ENCODE measurements at places on chromosomes 5 and 9.

GRCh38 chr9:114370968-114371320, 16.8 kb downstream of the AKNA start:
- no peak for DNase-seq

GRCh38 chr9:68844631-68845612, 139.9 kb downstream of the PIP5K1B start:
- peak; percentile 21 for DNase-seq

- no peak for DNase-seq
Measured at GRCh38 chr5:81728301-81728700, 22.6 kb downstream of the SSBP2 start.

- no peak for DNase-seq
Measured at GRCh38 chr5:87827539-87827938, 414.8 kb upstream of the CCNH start.

DNA sequence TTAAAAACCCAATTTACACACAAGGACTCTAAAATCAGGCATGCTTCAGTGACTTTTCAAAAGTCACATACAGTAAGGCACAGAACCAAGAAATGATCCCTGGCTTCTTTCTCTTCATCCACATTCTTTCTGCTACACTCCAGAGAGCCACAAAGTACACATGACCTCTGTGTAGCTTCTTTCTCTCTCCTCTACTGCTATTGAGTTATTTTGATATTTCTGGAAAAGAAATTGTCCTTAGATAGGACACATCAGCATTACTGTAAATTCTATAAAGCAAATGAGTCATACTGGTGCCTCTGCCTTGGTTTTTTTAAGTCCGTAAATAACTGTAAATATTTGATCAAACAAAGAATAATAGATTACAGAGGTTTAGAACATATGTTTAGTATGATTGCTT, 96.3 kb downstream of the KIAA0825 start:
- DNase-seq = no peak

- peak; percentile 76 for DNase-seq
Measured at GRCh38 chr9:129584136-129584535, 36.8 kb downstream of the C9orf50 start.

DNA sequence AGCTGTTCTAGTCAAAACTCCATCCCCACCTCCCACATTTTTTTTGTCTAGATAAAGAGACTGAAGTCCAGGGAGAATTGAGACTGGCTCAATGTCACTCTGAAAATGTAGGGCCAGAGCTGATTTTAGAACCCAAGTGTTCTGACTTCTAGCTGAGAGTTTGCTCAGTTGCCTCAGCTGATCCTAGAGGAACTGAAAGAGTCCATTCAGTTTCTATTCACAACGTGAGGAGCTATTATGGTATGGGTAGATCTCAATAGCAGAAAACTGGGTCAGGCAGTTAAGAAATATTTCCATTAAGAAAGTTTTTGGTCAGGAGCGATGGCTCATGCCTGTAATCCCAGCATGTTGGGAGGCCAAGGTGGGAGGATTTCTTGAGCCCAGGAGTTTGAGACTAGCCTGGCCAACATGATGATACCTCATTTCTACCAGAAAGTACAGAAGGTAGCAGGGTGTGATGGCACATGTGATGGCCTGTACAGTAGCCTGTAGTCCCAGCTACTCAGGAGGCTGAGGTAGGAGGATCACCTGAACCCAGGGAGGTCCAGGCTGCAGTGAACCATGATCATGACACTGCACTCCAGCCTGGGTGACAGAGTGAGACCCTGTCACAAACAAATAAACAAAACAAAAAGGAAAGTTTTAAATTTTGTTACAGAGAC, 61.7 kb downstream of the GLRA1 start:
- no peak for DNase-seq

DNA sequence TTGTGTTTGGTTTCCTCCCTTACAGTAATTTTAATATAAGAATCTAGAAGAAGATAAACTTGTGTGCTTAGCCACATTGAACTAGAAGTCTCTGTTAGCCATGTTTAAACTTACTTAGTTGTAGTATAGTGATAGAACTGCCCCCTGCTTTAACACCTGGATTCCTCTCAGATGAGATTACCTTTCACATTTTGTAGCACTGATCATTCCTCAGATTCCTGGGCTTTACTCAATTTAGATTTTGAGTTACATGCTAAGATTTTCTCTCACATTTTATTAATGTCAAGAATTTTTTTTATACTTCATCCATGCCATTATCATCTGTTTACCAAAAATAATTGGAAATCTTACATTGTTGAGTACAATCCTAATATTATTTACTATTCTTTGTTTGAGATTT, 70.5 kb downstream of the GPBP1 start:
- DNase-seq = no peak

GRCh38 chr5:123610665-123611405, 98.9 kb downstream of the CSNK1G3 start:
- DNase-seq = peak; percentile 70

DNA sequence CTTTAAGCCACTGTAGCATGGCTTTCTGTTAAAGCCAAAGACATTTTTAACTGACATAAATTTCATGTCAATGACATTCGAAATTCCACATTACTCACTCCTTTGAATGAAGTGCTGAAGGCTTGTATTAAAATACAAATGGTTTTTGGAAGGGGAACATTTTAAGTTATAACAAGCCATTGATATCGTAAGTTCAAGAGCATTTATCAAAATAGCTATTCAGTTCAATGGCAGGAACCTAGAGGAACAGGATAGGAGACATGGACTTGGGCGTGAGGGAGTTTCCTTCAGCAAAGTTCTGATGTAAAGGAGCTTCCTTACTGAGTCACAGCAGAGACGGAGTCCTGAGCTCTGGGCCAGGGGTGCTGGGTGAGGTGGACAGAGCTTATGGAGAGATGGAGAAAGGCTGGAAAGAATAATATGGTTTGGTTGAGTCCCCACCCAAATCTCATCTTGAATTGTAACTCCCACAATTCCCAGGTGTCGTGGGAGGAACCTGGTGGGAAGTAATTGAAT, 631.8 kb downstream of the BNC2 start:
- DNase-seq = no peak

GRCh38 chr5:74390822-74391221, 249.7 kb downstream of the ENC1 start:
- DNase-seq = no peak

- DNase-seq = no peak
Measured at GRCh38 chr9:125472926-125473701, 211.5 kb downstream of the GAPVD1 start.

- DNase-seq = no peak
Measured at GRCh38 chr5:152631221-152631620, 226.1 kb upstream of the NMUR2 start.

GRCh38 chr9:31745886-31746285, 638.6 kb upstream of the ACO1 start:
- DNase-seq = no peak

GRCh38 chr5:6804766-6805501, 91.7 kb downstream of the TENT4A start:
- DNase-seq = no peak

DNA sequence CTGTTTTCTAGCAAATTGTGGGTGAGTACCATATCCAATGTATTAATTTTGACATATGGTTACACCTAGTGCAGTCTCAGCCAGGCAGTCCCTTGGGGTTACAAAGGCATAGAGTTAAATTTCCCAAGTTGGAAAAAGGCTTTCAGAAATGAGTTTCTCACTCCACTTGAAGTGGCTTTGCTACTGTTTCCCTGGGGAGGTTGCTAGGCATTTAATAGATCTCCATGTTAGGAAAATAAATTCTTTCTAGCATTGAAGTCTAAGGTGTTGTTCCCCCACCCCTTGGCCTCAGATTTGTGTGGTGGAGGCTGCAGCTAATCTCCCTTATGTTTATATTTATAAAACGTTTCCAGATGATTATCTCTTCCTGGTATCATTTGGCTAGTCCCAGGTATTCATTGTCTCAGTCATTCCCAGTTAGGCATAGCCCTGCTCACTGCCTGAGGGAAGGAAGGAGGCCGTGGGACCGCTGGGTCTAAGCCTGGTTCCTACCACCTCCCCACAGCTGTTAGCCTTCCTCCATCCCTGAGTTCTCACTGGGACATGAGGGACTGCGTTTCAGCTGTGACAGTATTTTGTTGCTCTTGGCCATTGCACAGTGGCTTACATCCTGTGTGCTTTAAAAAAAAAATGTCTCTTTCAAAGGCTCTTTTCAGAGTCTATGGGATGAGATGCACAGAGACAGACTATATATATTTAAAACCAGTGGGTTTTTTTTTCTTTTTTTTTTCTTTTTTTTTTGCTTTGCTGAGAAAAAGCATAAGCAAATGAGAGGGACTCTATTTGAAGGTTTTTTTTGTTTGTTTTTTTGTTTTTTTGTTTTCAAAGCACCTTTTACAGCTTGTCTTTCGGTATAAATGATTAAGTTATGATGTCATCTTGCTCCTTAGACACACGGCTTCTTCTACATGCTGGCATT, 121.5 kb downstream of the MAST4 start:
- DNase-seq = no peak

DNA sequence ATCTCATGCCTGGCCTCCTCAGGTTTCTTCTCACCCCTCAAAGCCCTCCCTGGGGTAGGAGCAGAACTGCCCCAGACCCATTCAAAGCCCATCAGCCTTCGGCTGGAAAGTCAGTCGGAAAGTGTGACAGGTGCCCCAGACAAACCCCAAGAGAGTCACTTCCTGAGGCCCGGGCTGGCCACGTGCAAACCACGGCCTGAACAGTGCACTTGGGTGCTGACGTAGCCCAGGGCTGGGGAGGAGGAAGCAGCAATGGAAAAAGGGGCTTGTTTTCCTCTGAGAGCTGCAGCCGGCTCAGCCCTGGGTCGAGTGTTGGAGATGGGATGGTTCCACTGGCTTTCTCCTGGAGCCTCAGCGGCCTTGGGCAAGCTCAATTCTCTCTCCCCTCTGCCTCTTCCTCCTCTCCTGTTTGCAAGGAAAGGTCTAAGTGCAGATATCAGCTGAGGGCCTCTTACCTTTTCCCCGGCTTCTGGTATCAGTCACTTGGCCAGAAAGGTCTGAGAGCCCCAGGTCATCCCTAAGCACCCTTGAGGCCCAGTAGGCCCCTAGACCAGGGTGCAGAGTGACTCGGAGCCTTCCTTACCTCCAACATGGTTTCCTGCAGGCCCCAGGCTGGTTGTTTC, 5.9 kb upstream of the EGR1 start:
- DNase-seq = peak; percentile 79

GRCh38 chr5:100519075-100519474, 16.1 kb upstream of the FAM174A start:
- no peak for DNase-seq

GRCh38 chr9:114093761-114094505, 5.2 kb downstream of the KIF12 start:
- no peak for DNase-seq

DNA sequence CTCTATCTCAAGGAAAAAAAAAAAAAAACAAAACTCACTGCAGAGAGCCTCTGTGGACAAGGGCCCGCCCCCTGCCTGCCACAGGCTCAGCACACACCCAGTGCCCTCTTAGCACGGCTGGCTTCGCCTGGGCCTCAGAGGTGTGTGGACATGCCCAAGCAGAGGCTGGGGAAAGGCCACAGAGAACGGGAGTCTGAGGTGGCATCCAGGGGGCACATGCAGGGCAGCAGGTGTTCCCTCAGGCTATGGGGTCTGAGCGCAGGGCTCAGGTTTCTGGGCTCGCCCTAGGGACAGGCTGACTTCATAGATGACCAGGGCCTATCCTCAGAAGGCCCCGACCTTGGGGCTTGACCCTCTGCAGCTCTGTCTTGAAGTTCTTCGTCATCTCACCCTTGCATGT, 138.7 kb downstream of the ZNF354C start:
- DNase-seq = no peak

DNA sequence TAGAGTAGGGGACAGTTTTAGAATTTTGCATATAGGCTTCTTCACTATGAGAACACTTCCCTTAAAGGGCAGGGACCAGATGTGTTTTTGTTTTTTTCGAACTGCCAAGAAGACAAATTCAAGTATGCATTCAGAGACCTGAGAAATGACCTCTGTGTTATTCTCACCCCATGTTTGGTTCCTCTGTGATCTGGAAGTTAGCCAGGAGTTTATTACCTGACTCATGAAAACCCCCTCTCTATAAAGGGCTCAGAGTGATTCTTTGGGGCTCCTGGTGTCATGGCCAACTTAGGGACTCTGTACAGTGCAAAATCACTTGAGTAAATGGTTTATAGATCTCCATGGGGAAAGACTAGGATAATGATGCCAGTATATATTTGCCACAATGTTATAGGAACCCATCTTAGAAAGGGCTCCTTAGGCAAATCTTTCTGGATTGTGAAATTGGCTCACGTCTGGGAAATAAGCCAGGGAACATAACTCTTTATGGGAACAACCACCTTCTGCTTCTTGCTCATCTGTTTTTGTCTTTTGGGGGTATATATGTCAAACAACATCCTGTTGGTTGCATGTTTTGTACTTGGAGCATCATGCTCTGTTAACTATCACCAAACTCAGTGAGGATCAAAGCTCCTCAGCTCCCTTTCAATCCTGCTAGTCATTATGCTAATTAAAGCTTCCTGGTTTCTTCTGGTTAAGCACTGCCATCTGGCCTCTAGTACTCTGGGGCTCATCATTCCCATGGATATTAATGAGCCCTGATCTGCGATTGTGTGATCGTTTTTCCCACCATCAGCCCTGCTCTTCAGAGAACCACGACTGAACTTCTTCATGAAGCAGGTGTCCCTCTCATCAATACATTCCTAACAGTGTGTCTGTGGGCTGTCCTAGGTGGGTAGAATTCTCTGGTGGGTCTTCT, 173.4 kb upstream of the CDH12 start:
- DNase-seq = no peak

- no peak for DNase-seq
Measured at GRCh38 chr5:31366941-31367340, 165.0 kb downstream of the DROSHA start.

DNA sequence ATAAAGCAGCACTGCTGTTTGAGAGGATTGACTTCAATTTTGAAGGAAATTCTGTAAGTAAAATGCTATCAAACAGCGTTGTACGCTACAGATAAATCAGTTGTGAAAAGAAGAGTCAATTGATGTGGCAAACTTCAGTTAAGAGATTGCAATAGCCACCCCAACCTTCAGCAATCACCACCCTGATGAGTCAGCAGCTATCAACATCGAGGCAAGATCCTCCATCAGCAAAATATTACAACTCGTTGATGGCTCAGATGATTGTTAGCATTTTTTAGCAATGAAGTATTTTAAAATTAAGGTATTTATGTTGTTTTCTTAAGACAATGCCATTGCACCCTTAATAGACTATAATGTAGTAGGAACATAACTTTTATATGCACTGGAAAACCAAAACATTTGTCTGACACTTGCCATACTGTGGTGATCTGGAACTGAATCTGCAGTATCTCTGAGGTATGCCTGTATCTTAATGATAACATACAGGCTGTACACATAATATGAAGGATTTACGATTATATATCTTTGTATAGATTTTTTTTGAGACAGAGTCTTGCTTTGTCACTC, 47.5 kb downstream of the VPS13A start:
- DNase-seq = no peak

- peak; percentile 16 for DNase-seq
Measured at GRCh38 chr5:16160706-16161105, 18.9 kb downstream of the MARCHF11 start.

DNA sequence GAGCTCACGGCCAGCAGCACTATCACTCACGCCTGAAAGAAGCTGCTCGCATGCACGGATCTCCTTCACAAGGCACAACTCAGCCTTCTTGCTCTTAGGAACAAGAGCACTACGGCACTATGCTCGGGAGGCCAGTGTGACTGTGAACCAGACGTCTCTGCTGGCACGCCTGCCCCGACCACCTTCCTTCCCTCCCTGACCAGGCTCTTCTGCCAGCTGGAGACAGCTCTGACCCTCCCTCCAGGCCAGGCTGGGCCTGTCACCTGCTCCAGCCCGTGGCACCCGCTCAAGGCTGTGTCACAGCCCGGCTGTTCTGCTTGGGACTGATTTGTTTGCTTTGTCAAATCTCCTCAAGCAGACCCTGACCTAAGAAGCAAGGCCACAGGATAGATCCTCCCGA, 7.0 kb downstream of the TBC1D9B start:
- no peak for DNase-seq
